ENCODE measurements at places on chromosomes 16 and 17.

GRCh38 chr17:59525668-59526067, 39.7 kb upstream of the DHX40 start:
- DNase-seq, result no peak

- DNase-seq, result no peak
These were observed 12.4 kb downstream of the NUP93 start for GRCh38 chr16:56742030-56742984.

DNA sequence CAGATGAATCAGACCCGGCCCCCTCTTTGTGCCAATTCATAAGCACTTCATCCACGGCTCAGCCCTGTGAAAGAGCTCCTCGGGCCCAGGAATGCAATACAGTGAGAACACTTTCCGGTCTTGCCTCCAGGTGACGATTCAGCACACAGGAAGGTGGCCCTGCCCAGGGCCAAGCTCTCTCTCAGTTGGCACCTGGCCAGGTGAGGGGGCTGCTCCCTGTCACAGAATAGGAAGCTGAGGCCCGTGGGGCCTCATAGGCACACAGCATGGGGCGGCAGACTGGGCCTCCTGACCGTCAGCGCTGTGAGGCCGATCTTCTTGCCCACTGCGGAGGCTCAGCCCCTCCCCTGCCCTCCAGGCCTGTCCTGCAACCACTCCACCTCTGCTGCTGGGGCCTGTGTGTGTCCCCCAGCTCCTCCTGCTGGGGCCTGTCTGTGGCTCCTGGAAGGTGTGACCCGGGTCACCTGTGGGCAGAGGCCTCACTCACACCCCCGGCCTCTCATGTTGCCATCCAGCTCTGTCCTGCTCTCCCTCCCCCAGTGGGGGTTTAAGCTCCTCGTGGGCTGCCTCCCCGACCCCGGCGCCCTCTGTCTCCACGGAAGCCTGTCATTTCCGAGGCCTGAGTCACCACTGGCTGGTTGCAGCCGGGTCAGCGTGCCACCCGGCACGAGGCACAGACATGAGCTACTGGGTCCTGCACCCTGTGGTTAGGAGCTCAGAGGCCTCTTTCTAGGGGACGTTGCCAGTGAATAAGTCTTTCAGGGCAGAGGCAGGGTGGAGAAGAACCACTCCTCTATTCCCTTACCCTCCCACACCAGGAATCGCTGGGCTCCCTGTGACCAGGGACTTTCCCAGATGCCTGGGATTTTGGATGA, 114.4 kb downstream of the SEC14L1 start:
- DNase-seq, result no peak

- no peak for DNase-seq
These were observed 1.2 kb downstream of the HS3ST3B1 start for GRCh38 chr17:14302091-14302430.

DNA sequence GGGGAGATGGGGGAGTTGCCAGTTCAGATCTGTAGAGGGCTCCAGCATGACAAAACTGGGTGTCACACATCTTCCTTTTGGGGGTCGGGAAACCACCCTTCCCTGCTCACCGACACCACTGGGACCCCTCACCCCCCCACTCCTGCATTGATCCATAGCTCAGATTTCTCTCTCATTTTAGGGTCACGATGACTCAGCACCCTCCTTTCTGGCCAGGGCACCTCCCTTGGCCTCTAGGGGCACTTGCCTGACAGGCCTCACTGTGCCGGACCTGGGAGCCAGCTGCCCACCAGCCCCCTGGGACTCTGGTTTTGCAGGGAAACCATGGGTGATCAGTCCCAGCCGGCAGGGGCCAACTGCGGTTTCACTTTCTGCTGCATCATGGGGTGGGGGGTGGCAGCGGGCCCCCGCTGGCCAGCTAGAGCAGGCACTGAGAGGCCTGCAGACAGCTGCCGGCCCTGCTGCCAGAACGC, 239.4 kb downstream of the MRTFB start:
- no peak for DNase-seq

GRCh38 chr17:63966646-63967264, 6.0 kb downstream of the SCN4A start:
- DNase-seq, result no peak

GRCh38 chr17:82098939-82099763, 1.1 kb upstream of the FASN start:
- DNase-seq, result no peak

- DNase-seq, result no peak
These were observed 141.5 kb upstream of the MED13 start for GRCh38 chr17:62206550-62206949.

DNA sequence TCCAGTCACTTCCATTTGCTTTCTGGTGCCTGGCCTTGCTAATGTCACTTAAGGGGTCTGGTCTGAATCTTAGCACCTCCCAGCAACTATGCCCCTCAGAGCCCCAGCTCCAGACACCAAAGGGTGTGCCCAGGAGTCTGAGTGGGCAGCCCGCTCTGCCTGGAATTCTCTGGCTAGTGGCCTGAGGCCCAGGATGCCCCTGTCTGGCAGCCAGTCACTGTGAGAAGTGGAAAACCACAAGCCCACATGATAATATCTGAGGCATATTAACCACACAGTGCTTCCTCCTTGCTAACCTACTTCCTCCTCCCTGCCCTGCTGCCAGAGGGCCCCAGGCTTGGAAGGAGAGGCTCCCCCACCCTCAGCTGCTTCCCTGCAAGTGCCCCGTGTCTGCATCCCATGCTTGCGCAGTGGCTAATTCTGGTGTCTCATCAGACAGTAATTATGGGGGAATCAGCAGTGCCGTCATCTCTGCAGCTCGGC, 14.0 kb downstream of the SRCIN1 start:
- no peak for DNase-seq

GRCh38 chr17:40453881-40454612, 10.8 kb downstream of the IGFBP4 start:
- DNase-seq, result no peak
